ENCODE measurements at places on chromosomes 5 and 9.

DNA sequence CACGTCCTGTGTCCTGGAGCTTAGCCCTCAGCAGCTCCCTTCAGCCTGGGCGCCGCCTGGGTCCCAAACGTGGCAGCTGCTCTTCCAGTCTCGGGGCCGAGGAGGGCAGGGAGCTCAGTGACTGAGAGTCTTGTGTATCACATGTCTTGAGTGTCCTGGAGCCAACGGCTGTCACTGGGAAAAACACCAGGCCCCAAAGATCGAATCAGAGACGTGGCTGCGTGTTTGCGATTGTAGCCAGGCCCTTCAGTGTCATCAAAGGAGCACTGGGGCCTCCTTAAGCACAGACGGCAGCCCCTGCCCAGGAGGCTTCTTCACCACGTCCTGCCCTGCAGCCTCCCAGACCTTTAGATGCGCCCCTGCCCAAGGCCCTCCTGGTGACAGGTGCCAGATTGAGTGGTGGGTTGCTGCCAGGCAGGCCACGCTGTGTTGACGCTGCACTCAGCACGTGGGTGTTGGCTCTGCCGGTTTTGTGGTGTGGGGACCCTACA lies 5.7 kb upstream of the EXOC3 start:
- DNase-seq: no peak

- no peak for DNase-seq
Observed at GRCh38 chr5:14123974-14124482, 19.1 kb upstream of the TRIO start.

DNA sequence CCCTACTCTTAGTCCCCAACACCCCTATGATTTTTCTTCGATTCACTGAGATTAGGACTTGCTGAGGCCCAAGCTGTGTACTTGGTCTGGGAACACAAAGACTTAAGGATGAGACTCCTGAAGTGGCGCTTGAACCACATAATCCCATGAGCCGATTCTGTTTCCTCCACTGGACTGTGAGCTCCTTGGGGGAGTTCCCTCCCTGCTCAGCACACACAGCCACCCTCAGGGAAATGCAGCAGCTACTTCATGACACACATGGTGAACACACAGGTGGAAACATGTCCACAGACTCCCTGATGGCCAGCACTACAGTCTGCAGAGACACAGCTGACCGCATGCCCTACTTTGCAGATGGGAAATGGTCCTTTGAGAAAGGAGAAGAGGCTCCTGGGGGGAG lies 101.1 kb downstream of the C5orf15 start:
- no peak for DNase-seq

DNA sequence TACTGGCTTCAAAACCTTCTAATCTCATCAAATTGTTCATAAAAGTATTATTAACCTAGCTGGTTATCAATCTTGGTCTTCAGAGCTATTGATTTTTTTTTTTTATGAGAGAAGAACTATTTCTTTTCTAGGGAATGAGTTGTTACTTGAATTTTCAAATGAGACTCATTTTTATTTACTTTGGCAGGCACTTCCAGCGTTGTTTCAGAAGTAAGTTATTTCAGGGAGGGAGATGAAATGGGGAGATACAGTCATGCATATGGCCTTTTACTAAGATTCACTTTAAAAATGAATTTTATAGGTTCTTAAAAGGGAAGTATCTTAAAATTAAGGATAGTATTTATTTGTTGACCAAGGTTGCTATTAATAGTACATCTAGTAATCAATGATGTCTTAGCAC lies 129.6 kb downstream of the IZUMO3 start:
- DNase-seq: no peak

DNA sequence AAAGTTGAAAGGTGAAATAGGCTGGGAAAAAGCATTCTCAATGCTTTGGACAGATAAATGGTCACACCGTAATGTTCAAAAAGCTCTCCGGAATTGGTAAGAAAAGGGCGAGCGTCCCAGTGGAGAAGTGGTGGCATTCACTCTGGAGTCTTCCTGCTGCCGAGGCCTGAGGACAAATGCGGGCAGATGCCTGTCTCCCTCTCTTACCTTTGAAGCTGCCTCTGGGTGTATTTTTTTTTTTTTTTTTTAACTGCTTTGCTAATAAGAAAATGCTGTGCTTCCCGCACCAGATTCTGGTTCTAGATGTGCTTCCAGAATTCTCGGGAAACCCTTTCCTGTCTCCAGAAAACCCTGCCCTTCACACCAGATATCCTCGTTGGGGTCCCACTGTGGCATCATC lies 24.4 kb upstream of the CTSL start:
- DNase-seq: no peak

DNA sequence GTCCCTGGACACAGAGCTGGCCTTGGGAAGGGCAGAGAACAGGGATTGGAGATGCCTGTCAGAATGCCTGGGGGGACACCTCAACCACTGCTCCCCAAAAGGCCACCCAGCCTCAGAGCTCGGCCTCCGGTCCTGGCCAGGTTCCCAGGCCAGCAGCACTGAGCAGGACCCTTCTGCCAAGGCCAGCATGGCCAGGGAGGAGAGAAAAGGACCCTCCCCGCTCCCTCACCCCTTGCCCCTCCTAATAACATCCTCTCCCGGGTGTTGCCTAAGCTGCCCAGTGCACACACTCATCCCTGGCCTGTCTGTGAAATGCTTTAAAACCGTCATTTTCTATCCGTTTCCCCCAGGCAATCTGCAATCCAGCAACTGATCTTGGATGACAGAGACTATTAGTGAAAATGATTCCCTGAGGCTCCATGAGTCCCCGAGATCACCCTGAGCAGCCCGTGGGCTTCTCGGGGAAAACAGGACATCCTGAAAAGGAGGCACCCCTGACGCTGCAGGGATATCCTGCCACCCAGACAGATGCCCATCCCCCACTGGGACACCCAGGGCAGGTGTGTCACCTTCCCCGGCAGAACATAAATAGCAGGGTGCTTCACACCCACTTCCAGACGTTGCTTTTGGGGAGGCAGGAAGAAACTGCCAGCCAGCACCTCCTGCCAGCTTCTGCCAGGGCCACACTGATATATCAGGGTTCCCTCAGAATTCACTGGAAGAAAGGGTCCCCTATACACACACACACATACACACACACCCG lies 75.3 kb downstream of the ADAMTS2 start:
- no peak for DNase-seq

DNA sequence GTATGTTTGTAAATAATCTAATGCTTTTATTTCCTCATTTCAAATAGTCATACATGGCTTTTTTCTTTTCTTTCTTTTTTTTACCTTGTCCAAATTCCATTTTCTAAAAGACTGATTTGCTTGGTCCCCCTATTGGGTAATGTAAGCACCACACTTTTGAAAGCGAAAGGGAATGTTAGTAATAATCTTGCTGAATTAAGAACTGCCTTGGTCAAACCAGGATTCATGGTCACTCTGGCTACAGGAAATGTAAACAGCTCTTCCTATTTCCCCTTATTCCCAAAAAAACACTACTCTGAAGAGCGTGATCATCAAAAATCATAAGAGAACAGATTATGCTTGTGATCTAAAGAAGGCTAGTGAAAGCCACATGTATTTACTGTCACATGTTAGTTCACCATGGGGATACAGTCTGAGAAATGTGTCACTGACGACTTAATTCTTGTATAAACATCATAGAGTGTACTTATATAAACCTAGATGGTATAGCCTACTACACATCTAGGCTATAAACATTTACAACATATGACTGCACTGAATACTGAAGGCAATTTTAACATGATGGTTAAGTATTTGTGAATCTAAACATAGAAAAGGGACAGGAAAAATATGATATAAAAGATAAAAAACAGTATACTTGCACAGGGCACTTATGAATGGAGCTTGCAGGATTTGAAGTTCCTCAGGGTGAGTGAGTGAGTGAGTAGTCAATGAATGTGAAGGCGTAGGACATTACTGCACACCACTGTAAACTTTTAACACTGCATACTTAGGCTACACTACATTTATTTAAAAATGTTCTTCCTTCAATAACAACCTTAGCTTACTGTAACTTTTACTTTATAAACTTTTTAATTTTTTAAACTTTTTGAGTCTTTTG lies 75.3 kb downstream of the HMGCR start:
- no peak for DNase-seq

GRCh38 chr5:56161439-56161823 lies 71.7 kb downstream of the ANKRD55 start:
- DNase-seq: no peak

DNA sequence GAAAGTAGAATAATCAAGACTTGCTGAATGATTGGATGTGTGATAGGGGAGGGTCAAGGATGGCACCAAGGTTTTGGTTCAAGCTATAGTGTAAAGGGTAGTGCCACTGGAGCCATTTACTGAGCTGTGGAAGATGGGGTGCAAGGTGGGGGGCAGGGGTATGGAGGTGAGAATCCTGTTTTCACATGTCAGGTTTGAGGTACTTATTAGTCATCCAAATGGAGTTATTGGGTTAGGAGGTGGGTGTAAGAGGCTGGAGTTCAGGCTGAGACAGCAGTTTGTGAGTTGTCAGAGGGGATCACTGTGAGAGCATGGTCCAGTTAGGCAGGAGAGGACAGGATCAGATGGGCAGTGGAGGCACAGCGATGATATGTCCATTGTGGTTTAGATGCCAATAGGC lies 8.9 kb downstream of the PCBD2 start:
- DNase-seq: no peak
